Cortex of kidney (tissue), 1 donor: ENCODE measurements at places on chromosomes 3 and 15.

DNA sequence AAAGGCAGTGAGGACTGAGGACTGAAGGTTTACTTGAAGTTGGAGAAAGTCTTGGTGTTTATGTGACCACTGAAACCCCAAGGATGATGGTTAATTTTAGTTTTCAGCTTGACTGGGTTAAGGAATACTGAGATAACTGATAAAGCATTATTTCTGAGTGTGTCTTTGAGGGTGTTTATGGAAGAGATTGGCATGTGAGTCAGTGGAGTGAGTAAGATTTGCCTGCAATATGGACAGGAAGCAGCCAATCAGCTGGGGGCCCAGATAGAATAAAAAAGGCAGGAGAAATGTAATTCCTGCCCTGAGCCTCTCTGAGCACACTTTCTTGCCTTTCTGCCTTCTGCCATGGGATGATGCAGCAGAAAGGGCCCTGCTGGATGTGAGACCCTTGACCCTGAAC lies 92.4 kb downstream of the KBTBD8 start:
- DNase-seq, result no peak

- no peak for DNase-seq
Measured at GRCh38 chr3:152257563-152258035, 11.1 kb upstream of the MBNL1 start.

GRCh38 chr3:129505341-129505740 lies 23.1 kb upstream of the RHO start:
- DNase-seq, result no peak

DNA sequence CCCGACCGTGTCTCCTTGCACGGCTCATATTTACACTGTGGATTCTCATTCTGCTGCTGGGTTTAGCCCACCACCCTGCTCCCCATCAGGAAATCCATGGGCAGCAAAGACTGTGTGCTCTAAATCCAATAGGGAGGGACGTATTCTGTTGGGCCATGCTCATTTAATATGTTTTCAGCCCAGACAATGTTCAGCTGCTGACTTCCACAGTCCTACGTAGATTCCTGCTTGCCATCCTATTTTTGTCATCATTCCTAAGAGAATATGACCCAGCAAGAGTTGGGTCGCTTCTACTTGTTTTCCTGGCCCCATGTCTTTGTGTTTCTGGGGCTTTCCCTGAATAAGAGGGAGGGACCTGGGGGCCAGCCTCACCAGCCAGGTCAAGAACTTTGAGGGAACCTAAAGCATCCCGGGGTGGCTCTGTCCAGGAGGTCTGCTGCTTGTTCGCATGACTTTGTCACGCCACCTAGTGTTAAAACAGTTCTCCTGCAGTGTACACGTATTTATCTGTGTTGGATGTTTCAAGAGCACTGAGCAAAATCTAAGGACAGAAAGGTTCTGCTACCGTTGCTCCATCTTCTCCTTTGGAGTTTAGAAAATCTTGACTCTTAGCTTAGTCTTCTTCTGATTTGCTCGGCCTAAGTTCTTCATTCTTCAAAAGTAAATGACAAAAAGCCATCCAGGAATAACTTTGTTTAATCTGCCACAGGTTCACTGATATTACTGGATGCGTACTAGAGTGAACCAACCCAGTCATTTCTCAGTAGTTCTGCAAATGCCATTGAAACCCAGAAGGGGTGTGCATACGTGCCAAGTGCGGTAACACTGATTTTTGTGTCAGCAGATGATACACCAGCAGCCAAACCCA lies 79.8 kb upstream of the NR2E3 start:
- DNase-seq, result no peak

DNA sequence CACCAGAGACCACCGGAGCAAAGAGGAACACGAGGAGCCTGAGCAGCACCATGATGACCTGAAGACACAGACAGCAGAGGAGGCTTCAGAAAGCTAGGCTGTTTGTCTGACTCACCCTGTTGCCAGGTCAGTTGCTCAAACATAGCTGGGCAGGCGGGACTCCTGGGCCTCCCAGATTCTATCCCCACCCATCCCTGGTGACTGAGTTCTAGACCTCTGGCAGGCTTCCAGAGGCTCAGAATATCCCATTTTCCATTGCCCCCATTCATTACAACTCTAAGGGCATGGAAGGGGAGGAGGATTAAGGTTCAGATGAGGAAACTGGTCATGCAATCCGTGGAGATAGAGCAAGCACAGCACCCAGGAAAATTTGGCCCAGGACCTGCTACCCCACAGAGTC lies at the start of gene CDHR4:
Gene CDHR4 (minus strand): TSS at position 113 of the 400 bp plus-strand sequence. CDS start 61 bp downstream, at position 52.
- DNase-seq, result no peak

GRCh38 chr3:107978131-107979055 lies 112.4 kb downstream of the CD47 start:
- DNase-seq, result no peak

DNA sequence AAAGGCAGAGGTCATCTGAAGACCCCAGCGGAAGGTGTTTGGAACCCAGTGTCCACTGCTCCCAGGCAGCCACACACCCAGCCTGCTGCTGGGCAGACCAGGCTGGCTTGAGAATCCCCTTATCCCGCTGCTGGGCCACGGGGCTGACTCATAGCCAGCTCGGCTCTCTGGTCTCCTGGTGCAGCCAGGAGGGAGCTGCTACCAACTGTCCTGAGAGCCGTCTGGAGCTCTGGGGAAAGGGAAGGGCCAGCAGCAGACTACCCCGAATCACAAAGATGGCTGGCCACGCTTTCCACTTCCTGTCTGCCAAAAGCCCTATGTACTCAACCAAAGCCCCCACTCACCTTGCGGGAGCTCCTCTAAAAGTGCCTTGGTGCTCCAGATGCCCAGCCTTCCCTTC lies 38.3 kb downstream of the WHAMM start:
- DNase-seq, result no peak

DNA sequence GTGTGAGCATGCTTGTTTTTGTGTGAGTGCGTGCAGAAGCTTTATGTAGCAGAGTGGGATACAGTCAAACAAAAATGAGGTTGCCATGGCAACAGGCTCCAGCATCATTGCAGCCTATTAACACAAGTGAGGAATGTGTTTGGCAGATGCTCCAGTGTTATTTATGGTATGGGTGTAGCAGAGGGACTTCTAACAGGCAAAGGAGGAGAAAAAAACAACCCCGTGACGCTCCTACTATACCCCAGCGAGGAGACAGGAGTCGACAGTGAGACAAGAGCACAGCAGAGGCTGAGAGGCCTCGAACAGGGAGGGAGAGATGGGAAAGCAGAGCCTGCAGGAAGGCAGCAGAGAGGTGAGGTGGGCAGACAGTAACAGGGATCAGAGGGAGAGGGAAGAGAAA lies 4.9 kb downstream of the ADCY5 start:
- no peak for DNase-seq

- no peak for DNase-seq
Measured at GRCh38 chr3:64905906-64906410, 218.2 kb upstream of the ADAMTS9 start.

GRCh38 chr3:121629601-121630000 lies 31.1 kb downstream of the HCLS1 start:
- DNase-seq, result no peak

DNA sequence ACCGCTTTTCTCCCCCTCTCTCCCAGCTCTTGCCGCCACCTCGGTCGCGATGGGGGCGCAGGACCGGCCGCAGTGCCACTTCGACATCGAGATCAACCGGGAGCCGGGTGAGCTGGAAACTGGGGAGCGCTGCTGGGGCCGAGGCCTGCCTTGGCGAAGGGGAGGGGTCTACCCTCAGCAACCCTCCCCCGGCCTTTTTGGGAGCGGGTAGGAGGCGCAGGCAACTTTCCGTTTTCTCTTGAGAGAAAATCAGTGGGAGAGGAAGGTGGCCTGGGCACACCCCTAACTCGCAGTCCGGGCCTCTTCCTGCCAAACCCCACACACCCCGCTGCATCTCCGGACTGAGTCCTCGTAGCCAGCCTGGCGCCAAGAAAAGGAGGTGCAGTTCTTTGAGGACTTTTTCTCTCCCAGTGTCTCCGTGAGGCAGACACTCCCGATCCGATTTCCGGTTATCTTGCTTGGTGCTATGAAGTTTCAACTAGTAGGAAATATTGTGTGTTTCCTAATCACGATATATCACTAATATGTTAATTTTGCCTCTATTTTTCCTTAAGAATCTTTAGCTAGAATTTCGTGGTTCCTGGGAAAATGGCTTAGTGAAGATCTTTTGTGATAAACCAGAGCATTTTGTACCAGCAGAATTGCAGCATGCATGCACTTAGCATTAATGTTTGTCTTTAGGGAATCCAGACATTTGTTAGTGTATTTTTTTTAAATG lies 631 bp downstream of the NKTR start:
- DNase-seq, result no peak

DNA sequence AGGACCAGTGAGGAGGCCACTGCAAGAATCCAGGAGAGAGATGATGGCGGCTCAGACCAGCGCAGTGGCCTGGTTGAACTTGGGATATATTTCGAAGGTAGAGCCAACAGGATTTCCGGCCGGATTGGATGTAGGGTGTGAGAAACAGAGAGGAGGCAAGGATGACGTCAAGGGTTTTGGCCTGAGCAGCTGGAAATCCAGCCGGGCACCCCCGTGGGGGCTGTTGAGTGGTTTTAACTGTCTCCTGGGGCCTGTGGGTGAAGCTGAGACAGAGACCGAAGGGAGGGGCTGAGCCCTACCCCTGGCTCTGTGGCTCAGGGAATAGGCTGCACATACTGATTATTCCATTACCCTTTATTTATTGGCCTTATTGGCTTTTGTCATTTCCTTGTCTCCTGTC lies 45.7 kb downstream of the EXOG start:
- DNase-seq, result no peak

DNA sequence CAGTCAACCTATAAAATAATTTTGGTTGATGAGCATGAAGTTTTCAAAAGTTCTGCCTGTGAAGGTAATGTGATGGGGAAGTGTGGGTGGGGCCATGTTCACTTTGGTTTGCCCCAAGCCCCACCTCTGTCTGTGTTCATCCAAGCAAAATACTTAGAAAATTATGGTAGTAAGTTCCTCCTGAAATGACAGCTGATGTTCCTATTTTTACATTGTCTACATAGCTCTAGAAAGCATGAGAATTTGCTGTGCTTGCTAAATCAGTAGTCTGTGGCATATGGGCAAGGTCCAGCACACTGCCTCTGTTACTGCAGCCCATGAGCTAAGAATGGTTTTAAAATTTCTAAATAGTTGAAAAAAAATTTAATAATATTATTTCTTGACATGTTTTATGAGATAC lies 21.9 kb upstream of the CP start:
- DNase-seq, result no peak

GRCh38 chr3:158920371-158920770 lies 118.5 kb downstream of the MFSD1 start:
- no peak for DNase-seq

- no peak for DNase-seq
Measured at GRCh38 chr3:51408813-51409212, 17.7 kb downstream of the RBM15B start.

- DNase-seq, result no peak
Measured at GRCh38 chr15:35698331-35698730, 152.4 kb upstream of the DPH6 start.

- no peak for DNase-seq
Measured at GRCh38 chr15:34847598-34847997, 52.2 kb upstream of the ACTC1 start.

- DNase-seq, result no peak
Measured at GRCh38 chr15:92934716-92935115, 34.6 kb downstream of the CHD2 start.

DNA sequence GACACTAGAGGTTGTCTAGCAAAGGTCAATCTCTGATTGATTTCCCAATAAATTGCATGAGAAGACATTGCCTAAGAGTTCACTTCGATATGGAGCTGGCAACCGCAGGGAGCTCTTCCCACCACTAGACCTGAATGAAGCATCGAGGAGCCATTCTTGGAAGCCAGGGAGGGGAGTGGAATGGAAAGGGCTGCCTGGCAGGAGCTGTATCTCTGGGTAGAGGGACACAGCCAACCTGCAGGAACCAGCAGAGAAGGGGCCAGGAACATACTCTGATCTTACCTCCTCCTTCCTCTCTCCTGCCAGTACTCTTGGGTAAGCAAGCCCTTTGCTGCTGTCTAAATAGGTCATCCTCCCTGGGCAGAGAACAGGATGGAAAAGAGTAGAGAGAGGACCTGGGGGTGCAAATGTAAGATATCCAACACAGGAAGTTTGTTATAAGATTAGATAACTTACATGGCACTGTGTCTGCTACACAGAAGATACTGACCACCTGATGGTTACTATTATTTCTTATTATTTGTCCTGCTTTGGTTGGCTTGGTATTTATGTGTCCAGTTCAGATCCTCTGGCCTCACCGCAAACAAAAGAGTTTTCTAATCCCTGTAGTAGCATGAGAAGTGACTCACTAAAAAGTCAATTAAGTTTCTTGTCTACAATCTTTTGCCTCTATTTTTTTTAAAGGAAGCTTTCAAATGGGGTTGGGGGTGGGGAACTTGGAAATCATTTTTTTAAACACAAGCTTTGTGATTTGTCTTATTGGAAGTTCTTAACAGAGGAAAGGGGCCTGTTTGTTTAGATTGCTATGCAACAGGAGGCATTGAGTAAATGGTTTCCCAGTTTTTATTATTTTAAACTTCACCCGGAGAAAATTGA lies 156.7 kb upstream of the TSC22D2 start:
- DNase-seq, result no peak

- no peak for DNase-seq
Measured at GRCh38 chr3:37494216-37494615, 319.8 kb upstream of the LRRFIP2 start.

DNA sequence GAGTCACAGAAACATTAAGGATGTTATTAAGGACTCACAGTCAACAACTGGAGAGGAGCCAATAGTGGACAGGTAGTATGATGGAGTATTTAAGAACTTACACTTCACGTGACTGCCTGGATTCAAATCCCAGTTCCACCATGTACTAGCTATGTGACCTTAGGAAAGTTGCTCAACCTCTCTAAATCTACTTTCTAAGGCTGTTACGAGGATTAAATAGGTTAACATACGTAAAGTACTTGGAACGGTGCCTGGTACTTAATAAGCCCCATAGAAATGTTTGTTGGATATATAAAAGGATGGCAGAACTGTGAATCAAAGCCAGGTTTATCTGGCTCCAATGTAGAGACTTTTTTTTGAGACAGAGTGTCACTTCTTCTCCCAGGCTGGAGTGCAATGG lies 24.4 kb downstream of the THRB start:
- DNase-seq, result no peak

DNA sequence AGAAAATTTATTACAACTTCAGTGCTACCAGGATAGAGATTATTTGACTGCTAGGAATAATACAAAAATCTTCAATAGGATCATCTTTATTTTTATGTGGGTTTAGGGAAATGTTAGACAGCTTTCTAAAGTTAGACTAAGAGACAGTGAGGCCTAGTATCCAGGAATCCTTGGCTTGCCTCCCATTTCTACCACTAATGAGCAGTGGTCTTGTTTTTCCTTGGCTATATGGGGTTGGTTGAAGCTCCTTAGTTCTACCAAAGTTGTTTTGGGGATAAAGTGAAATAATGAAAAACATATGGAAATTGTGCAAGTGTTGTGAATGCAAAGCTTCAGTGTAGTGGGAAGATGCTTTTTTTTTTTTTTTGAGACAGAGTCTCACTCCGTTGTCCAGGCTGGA lies 16.8 kb downstream of the AP4E1 start:
- DNase-seq, result no peak

DNA sequence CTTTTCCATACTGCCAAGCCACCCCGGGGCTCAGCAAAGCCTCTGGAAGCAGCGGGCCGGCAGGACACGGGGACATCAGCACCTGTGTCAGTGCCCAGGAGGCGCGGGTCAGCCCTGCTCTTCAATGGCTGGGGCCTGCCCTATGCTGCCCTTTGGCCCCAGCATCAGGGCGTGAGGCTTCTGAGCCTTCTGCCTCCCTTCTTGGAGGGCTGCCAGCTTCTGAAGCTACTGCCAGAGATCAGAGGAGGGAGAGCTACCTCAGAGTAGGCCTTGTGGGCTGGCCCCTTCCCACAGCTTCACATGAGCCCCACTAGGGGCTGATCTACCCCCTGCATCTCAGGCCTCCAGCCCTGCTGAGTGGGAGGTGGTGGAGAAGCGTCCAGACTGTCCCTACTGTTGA lies 13.0 kb upstream of the TMEM115 start:
- no peak for DNase-seq
